Erythroblast (primary cell): ENCODE measurements at places on chromosomes 16 and 17.

DNA sequence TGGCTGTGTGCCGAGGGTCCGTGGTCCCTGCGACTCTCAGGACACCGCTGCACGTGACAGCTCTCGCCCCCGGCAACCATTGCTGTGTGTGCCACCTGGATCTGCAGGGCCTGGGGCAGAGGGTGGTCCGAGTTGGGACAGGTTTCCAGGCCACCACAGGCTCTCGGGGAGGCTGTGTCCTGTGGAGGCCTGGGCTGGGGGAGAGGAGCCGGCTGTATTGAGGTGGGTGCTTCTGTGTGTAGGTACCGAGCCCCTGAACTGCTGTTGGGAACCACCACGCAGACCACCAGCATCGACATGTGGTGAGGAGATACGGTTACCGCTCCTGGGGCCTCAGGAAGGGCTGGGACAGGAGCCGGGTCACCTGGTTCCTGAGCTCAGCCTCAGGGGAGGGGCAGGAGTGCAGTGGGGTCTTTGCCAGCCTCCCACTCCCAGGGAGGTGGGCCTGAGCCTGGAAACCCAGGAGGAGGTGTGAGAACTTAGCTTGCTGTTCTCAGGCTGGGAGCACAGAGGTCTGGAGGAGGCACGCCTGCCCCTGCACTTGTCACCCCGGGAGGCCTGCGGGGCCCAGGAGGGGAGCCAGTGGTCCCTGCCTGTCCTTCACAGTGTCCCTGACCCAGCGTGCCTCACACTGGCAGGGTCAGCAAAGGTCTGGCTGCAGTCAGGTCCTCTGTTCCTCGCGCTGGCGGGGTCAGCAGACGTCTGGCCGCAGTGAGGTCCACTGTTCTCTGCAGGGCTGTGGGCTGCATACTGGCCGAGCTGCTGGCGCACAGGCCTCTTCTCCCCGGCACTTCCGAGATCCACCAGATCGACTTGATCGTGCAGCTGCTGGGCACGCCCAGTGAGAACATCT is 7.3 kb downstream of the SPATA2L start:
- DNase-seq = no peak

GRCh38 chr17:72363089-72363610 is 242.3 kb downstream of the SOX9 start:
- DNase-seq = no peak

DNA sequence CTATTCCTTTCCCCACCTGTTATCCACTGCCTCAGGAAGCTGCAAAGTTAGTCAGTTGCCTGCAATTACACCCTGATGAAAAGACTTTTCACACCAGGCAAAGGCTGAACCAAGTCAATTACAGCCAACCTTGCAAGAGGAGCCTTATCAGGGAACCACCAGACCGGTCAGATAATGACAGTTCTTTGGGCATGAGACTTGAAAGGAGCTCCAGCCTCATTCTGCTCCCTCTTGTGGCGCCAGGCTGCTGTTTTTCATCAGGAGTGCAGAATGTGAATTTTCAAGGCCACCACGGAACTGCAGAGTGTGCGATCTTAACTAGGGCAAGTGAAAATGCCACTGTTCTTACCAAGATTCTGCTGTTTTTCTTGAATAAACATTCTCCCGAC is 22.5 kb downstream of the DNAI2 start:
- DNase-seq = peak; percentile 97

DNA sequence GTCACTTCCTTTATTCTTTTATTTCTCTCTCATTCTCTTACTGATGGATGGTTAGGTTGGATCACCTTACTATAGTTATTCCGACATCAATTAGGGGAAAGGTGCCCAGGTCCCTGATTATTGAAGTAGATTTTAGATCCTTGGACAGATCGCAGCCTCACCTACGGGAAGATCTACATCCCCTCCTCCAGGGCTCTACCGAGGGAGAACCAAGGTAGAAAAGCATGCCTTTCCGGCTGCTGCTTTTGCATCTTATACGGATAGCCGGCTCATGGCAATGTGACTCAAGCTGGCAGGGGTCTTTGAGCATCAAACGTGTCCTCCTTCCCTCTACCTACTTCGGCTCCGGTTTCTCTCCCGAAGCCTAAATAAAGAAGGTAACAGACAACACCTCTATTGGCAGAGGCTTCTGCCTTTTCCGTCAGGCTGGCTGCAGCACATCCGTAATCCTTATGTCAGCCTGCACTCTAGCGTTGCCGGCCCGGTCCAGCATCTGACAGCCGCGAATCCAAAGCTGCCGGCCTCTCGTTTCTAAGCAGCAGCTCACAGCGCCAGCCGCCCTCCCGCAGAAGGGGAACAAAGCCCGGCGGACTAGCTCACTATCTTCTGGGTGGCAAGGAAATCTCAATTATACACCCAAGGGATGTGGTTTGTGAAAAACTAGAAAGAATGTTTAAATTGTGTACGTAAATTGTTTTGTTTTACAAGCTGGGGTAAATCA is 46.9 kb downstream of the IRX6 start:
- peak; percentile 3 for DNase-seq

DNA sequence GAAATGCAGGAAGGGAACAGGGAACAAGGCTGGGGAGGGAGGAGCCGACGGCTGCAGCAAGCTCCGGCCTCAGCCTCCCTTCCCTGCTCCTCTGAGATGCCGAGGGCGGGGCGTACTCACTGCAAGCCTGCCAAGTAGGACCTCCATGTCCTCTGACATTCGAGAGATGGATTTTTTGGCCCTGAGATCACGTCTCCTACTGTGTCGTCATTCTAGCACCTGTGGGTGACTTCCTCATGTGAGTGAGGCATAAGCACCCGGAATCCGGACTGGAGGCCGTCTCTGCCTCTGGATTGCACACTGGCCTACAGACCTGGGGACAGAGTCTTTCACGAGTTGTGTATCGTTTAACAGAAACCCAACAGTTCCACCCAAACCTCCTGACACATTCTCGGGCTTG is 14.5 kb downstream of the MRM3 start:
- no peak for DNase-seq

- no peak for DNase-seq
These were observed 43.3 kb downstream of the LGALS9 start for GRCh38 chr17:27674335-27674734.

DNA sequence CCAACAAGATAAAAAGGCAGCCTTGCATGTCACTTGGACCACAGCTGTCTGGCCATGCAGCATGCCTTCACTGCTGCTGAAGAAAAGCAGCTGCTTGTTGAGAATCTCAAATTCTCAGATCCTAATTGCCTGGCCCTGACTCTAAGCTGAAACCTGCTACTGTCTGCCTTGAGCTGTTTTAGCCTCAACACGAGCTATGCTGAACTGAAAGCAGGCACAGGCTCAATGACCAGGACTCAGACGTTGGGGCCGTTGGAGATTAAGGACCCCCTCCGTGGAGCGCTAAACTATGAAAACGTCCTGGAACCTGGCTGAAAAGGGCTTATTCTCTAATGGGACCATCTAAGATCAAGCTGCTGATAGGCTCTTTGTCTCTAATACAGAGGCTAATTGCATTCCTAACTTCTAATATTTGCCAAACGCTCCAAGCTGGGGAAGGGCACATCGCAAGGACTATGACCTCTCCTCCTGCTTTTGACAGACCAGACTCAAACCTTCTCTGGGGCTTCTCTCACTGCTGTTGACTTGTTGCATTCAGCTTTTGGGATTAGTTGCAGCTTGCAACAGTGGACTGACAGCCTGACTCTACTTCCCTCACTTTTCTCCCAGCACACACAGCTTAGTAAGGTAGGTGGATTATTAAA is 4.6 kb upstream of the PLK1 start:
- DNase-seq = no peak

GRCh38 chr16:4792951-4793513 is 2.1 kb upstream of the SMIM22 start:
- no peak for DNase-seq

- no peak for DNase-seq
These were observed 36.4 kb downstream of the CDK5R1 start for GRCh38 chr17:32523017-32523680.

DNA sequence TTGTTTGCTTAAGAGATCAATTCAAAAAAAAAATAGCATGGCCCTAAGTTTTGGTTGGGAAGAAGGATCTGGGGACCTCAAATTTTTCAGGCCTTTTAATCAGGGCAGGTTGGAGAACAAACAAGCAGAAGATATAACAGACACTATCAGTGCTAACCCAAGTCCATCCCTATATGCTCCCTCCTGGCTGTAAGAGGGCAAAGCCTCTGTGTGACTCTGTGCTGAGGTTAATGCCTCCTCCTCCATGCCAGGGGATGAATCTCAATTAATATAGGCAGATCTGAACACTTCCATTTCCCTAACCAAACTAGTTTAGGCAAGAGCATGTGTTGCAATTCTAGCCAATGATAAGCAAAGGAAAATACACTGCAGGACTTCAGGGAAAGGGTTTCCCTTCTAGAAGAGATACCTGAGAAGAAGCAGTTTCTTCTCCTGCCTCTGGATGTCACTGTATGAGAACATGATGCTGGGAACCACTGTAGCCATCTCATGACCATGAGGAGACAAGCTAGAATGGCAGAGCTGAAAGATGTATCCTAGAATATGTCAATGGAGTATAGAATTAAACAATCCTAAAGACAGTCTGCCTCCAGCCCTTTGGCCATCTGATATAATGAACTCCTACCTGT is 76.0 kb downstream of the CHD9NB start:
- peak; percentile 21 for DNase-seq

GRCh38 chr17:77356109-77356689 is 215.4 kb downstream of the SEC14L1 start:
- no peak for DNase-seq
